ENCODE measurements at places on chromosomes 5 and 9.

GRCh38 chr5:132474881-132475496 lies 15.6 kb downstream of the IRF1 start:
- no peak for DNase-seq

DNA sequence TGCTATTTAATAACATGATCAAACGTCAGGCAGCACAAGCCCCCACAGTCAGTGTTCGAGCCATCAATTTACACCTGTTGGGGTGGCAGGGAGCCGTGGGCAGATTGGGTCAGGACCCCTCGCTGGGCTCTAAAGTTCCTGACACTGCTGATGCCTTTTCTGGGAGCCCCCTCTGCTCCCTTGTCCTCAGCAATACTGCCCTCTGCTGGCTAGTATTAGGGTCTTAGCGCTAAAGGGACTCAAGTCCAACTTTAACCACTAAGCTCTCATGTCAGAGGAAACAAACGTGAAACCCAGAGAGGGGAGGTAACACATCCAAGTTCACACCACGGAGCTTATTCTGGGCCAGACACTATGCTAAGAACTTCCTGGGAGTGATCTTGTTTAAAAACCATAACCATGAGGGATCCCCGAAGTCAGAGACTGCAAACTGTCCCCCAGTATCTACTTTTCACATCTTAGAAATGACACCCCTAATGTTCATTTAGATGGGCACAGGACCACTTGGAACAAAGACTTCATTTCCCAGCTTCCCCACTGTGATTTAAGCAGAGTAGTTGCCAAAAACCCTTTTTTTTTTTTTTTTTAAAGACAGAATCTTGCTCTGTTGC lies 20.4 kb downstream of the ANKS6 start:
- DNase-seq = peak; percentile 74

DNA sequence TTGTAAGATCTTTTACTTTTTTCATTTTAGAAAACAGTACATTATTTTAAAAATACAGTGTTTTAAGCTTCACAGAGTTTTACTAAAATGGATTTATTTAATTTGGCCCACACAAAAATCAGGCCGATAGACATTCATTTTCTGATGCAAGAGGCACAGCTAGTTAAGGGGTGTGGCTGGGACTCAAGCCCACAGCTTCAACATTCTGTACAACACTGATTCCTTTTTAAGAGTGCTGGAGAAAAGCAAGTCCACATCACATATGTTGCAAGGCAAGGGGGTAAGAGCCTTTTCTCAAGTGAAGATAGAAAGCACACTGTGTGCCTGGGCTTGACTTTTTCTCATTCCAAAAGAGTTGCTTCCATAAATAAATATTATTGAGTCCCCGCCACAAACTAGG lies 195.9 kb downstream of the RFK start:
- no peak for DNase-seq

DNA sequence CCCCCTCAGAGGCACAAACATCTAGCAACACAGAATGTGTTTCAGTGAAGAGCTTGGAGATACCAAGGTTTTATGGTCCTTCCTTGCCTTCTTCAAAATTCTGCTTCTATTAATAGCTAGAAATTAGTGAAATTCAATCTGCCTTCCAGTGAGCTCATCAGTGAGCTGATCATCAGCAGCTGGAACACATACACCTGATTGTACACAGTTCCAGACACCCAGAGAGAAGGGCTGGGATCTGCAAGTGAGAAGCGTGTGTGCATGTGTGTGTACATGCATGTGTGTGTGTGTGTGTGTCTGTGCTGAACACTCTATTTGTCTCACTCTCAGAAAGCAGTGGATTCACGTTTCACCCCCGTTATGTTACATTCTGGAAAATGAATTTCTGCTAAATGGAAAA lies 28.5 kb downstream of the CFAP90 start:
- no peak for DNase-seq

GRCh38 chr5:80588858-80589540 lies 18.9 kb upstream of the ANKRD34B start:
- DNase-seq = no peak

DNA sequence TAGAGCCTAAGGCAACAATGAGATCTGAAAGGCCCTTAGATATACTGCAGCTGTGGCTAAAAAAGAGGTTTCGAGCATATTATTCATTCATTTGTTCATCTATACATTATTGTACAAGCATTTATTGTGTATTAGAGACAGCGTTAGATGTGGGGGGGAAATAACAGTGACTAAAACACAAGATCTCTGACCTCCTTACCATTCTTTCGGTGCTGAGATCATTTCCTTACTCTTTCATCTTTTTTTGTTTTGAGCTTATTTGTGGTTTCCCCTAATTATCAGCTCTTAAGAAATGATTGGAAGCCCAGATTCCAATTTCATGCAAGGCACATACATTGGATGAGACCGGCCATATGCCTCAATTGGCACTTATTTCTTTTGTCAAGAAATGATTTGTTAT lies 113.2 kb downstream of the SEC61B start:
- no peak for DNase-seq

- no peak for DNase-seq
These were observed 50.4 kb upstream of the SYNPO start for GRCh38 chr5:150589862-150590601.

DNA sequence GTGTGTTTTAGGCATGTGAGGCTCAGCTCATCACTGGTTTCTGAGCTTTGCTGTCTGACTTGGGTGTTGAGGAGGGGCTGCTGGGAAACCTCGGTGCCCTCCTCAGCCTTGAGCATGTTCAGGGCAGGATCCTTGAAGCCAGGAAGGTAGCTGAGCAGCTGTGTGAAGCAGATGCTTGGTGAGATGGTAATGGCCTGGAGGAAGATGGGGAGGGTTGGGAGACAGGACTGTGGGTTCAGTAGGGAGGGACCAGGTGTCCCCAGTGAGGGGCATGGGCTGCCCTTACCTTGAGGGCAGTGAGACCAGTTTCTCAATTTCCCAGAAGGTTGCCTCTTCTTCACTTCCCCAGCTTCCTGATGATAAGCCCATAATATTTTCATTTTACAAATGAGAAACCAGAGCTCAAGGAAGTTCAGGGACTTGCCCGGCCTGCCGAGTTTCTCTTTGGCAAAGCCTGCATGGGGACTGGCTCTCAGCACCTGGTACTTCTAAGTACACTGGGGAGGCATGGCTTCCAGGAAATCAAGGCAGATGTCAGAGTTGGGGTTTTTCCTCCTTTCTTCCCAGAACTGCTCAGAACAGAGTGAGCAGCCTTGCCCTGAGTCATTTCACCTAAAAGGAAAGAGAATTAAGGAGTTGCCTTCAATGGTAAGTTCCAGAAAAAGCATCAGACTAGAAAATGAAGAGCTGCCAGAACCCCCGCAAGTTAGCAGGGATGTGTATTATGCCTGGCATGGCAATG lies 225.7 kb downstream of the MAST4 start:
- no peak for DNase-seq

GRCh38 chr9:36213989-36214388 lies 23.3 kb downstream of the CLTA start:
- DNase-seq = no peak

DNA sequence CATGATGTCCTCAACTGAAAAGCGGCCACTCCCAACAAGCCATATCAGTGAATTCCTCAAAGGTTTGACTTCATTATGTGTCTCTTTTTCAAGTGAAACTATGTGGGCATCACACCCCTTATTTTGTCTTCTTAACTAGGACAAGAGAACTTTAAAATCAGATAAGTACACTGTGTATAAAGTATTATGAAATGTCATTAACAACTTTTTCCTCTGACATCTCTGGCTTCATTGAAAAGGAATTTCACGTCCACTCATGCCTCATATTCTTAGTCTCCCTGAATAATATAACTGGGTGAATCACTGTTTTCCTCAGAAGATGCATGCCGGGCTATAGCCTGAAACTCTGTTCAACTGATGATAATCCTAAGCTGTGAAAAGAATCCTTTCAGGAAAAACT lies 415.8 kb downstream of the ACTL7B start:
- DNase-seq = no peak

- no peak for DNase-seq
These were observed 5.9 kb downstream of the CYFIP2 start for GRCh38 chr5:157271740-157272271.

All from A549 (cell line).